Stimulated activated CD8-positive, alpha-beta memory T cell treated with anti-CD3 and anti-CD28 coated beads, Interleukin-4, amount 100 ng/mL, for 48 hours (primary cell): ENCODE measurements at places on chromosomes 11 and 22.

GRCh38 chr22:24006914-24007214, 1.6 kb upstream of the GSTT4 start:
- DNase-seq, result no peak

DNA sequence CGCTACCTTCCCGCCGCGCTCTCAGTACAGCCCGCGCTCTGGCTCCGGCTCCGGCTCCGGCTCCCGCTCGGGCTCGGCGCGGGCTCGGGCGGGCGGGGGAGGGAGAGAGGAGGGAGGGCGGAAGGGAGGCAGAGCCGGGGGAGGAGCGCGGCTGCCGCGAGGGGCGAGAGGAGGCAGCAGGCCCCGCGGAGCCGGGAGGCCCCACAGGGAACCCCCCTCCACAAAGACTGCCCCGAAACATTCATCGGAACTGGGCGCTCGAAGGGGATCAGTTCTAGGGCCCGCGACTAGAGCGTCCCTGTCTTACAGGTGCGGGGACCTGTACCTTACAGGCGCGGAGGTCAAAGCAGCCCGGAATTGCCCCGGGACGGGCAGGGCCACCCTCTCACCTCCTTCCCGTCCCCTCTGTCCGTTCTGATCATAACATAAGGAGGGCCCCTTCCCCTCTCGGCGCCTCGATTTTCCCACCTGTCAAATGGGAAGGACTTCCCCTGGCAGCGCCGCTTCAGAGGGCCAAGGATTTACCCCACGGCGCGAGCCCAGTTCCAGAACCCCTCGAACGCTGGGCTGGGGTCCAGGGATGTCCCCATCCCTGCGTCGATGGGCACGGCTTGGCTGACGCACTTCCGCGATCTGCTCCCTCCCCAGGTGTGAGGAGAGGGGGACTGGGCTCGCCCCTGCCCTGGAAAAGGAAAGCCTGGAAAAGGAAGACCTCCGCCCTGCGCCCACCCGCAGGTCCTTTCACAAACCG, at the start of gene SHISA8:
Gene SHISA8 (minus strand): TSS at position 40 of the 751 bp plus-strand sequence. CDS start 407 bp downstream, outside the sequence.
- DNase-seq, result peak; percentile 70

DNA sequence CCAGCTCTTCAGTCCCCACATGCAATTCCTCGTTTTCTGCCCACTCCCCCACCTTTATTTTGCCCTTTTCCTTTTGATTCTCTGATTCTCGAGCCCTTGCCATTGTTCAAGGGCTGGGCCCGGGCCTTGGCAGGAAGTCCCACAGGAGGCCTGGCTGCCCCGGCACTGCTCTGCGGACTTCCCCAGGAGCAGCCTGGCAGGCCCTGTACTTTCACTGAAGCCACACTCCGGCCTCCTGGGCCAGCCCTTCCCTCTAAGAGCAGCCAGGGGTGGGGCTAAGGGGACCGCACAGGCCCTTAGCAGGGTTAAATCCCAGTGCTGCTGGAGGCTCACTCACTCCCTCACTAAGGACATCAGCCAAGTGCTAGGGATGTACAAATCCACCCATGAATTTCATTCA, 4.1 kb downstream of the LRRC32 start:
- no peak for DNase-seq

GRCh38 chr11:64095273-64095817, 59.6 kb downstream of the FLRT1 start:
- no peak for DNase-seq

- no peak for DNase-seq
These were observed 22.9 kb upstream of the TLCD5 start for GRCh38 chr11:120302001-120302805.

DNA sequence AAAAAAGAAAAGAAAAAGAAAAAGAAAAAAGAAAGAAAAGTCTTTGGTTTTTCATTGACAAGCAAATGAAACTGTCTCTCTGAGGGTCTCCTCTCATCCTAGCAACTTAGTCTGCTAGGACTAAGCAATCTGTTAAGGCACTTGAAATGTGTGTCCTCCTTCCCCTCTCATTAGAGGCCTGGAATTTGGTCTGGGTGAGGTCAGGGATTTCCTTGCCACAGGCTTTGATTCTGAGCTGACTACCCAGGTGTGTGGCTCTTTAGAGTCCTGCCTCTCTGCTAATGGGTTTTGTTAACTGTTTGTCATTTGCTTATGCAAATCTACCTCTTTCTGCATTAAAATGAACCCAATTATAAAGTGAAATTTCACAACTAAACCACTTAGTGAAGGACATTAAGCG, 18.3 kb upstream of the PKNOX2 start:
- DNase-seq, result no peak

- no peak for DNase-seq
These were observed 138.1 kb downstream of the SBF2 start for GRCh38 chr11:10155793-10156490.

GRCh38 chr11:101862391-101863233, 52.2 kb upstream of the CEP126 start:
- no peak for DNase-seq

DNA sequence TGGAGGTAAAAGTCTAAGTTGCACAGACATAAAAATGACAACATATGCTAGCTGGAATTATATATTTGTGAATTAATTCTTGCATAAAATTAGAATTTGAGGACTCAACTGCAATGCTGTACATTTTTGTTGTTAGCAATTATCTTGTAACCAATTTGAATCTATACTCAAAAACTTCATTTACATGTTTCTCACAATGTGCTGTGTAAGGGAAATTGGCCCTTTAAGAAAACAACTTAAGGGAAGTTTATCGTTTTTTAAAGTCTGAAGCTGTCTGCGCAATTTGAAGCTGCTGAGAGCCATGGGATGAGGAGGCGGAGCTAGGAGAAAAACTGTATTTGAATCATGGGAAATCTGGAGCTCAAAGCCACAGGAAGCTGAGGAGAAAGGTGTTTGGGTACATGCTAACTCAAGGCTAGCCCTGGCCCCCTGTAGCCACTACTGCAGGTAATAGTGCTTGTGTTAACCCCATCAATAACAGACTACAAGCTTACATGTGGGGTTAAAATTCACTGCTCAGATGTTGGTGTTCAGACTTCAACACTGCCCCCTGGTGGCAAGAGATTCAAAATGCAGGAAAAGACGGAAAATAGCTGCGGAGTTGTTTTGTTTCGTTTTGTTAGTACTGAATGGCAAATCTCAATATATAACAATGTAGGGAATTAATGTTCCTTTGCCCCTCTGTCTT, 126.1 kb downstream of the BRD1 start:
- DNase-seq, result peak; percentile 26

GRCh38 chr11:45264839-45265515, 21.2 kb downstream of the SYT13 start:
- DNase-seq, result no peak

GRCh38 chr11:20032127-20032526, 128.1 kb downstream of the DBX1 start:
- DNase-seq, result no peak

DNA sequence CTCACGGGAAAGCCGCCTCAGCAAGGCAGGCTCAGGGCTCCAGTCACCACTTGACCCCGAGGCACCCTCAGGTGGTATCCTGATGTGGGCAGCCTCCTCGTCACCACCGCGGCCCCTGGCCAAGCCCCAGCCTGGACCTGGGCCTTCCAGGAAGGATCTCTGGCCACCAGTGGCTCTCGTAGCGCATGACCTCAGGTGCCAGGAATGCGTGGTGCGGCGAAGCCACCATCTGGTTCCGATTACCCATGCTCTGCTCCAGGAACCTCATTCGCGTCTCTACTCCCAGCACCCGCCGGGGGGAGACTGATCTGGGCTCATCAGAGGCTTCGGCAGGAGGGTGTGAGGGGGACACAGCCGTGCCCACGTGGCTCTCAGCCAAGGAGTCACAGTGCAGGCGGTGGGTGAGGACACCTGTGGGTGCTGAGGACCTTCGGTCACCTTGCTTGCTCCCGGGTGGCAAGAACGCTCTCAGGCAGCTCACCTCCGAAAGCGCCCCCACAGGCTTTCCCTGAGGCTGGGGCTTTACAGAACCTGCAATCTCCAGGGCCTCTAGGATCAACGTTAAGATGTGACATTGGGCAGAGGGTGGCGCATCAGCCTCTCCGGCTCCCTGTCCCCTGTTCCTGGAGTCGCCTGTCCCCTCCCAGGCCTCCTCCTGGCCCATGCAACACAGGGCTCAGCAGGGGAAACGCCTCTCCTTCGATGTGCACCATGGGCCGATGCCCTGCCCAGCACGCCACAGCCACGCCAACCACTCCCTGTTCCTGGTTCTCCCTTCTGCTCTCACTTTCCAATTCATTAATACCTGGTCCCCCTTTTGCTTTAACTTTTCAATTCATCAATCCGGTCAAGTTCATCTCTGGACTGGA, 39.0 kb downstream of the TBX1 start:
- no peak for DNase-seq

GRCh38 chr11:132131961-132132360, 761.5 kb downstream of the NTM start:
- DNase-seq, result no peak

- DNase-seq, result no peak
These were observed 16.7 kb upstream of the EHF start for GRCh38 chr11:34604145-34604544.

DNA sequence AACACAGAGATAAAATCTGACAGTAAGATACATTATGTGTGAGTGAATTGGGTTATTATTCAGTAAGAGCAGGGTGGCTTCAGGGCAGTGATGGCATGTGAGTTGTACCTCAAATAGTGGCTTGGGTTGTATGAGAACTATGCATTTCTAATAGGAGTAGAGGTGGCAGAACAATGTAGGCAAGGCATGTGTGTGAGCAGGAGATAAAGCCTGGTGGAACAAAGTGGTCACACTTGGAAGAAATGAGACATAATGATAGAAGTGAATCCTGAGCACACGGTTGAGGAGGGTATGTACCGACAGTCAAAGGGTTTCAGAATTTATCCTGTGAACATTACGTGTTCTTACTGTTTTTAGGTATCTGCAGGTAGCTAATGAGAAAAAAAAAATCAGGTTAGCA, 159.3 kb downstream of the CASP12 start:
- no peak for DNase-seq

GRCh38 chr11:44094260-44094868, 1.1 kb upstream of the EXT2 start:
- DNase-seq, result peak; percentile 87

DNA sequence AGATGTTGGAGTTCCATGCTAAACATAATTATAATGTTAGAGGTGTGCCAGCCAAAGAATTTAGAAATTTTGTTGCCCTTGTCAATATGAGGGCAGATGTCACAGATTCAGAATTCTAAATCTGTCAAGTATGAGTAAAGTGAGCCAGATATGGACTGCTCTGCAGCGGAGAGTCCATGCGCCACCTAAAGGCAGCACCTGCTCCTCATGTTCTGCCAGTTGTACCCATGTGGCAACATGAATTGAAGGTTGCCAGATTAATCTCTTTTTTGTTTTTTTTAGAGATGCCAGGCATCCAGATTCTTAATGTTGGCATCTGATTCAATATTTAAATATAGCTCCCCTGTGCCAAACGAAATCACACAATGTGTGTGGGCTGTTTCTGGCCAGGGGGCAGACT, 678.6 kb upstream of the ANO5 start:
- DNase-seq, result no peak

DNA sequence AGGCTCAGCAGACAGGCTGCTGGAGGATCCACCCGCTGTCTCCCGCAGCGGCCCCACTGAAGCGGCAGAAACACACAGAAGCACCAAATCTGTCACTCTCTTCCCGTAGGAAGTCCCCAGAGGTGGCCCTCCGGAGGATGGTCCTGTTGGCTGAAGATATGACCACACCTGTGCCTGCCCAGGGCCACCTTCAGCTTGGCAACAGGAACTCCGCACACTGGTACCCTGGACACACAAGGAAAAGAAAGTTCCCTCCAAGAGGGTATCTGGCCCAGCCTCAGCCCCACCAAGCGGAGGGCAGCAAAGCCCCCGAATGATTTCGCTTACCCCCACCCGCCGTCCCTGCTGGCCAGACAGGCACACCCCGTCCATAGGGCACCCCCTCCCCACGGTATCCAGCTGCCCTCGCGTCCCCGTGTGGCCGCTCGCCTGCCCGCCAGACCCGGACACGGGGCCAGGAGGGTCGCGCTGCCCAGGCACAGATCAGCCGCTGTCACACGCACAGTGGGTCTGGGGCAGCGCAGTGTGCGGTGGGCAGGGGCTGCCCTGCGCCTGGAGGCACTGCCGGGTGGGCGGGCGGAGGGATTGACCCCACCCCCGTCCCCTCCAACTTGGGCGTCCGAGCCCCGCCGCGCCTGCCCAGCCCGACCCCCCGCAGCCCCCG, 7.0 kb downstream of the RASSF7 start:
- DNase-seq, result no peak

DNA sequence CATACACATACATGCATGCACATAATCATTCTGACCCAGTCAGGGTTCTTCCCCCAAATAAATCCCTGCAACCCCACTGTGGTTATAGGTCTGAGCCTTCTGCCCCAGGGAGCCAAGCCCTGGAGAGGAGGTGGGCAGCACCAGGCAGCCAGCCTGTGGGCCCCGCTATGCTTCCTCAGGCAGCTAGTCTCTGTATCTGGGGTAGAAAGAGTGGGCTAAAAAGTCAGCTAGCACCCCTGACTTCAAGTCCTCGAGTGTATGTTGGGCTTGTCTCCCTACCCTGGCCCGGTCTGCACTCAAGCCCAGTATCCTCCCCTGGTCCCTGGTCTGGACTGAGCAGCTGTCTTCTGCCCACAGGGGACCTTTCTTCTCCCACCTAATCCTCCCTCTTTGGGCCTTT, 28.0 kb downstream of the KCNQ1OT1 start:
- peak; percentile 6 for DNase-seq

- no peak for DNase-seq
These were observed at the start of gene IGLL1 for GRCh38 chr22:23579870-23580575. Gene IGLL1 (minus strand): TSS chr22:23580290. CDS start chr22:23580190, 100 bp downstream.
